ENCODE measurements at places on chromosomes 7 and 10. TPM values are rescaled to one million over a fixed set of nuclear protein-coding genes. Genes with fewer than 3 reads are reported as not detected.

Gene ITGB8
- 13.9 TPM for total RNA-seq

- DNase-seq: no peak
These were observed 215.2 kb upstream of the MKLN1 start for GRCh38 chr7:131112431-131112830.

GRCh38 chr10:43676901-43677300, 28.2 kb upstream of the ZNF32 start:
- no peak for DNase-seq

DNA sequence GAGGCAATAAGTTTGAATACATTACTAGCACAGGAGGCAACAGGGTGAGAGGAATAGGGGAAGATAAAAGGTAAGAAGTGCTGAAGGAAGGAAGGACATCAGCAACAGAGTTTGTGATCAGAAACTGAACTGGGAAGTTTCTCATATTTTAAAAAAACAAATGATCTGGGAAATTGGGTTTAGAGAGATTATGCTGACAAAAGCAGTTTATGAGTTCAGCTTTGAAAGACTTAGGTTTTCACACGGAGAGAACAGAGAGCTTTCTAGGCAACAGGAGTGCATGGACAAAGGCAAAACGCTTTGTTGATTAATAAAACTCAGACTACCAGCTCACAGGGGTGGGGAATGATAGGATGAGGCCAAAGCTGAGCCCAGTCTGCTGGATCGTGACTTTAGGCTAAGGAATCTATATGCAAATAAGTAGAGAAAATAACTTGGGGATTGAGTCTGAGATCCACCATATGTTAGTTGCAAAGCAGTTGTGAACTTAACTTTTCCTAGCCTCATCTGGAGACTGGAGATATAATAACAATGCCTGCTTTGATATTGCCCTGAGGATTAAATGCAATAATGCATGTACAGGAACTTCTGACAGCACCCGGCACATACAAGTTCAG, 4.2 kb downstream of the OSBPL3 start:
- DNase-seq: no peak

GRCh38 chr7:42338916-42339540, 102.0 kb upstream of the GLI3 start:
- DNase-seq: no peak

Gene EBLN1
- not detected for total RNA-seq

- DNase-seq: no peak
These were observed 28.5 kb upstream of the TOMM7 start for GRCh38 chr7:22851145-22851544.

Gene PRPS1L1
- total RNA-seq: not detected

GRCh38 chr7:19109000-19109946, 8.2 kb downstream of the TWIST1 start:
- no peak for DNase-seq

DNA sequence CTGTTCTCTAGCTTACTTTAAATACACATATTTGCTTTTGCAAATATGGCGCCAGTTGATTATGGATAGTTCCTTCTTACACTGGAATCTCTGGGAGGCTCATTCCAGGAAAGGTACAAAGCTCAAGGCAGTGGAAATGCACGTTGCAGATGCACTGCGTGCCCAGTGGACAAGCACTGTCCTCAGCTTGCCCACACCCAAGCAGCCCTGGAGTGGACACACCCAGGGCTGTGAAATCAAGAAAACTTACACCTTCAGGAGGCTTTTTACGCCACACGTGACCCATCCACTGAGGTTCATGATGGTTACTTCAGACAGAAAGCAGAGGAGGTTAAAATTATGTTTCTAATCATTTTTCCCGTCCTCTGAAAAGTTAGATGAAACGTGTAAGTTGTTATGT, 248.5 kb downstream of the VTI1A start:
- no peak for DNase-seq

Gene IKZF1
- total RNA-seq: not detected

DNA sequence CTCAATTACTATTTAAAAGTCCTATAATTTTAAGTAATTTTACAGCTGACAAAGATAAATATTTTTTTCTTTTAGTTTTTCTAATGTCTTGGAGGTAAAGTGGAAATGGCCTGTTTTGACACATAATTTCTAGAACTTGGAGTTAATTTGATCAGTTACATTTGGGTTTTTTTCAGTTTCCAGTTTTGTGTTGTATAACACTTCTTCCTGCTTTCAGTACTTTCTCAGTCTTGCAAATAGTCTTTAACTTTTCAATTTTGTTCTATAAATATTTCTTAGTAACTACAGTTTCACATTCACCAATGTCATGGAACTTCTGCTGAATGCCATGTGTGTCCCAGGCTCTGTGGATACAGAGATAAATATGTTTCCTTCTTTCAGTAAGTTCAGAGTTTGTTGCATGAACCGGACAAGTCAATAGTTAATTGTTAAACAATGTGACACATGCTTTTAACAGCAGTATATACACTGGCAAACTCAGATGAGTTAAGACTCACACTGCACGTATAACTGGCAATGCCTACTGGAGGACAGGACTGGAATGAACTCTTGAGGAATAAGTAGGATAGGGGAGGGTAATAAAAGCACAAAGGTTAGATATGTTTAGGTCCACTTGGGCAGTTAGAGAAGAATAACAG, 4.6 kb downstream of the SHOC2 start:
- DNase-seq: no peak

DNA sequence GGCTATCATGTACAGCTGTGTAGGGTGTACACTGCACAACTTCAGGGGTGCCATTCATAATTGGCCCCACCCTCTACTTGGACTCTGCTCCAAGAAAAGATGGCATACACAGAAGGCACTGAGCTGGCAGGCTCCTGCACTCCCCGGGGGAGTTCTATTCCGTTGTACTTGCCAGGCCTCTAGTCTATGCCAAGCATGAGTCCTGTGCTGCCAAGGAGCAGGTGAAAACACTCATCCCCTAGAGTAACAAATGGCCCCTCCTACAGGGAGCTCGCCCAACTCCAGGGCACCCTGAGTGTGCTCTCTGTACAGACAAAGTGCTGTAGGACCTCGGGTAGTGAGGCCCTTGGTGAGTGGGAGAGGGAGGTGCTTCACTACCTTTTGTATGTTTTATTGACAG, 127.2 kb downstream of the SLIT1 start:
- DNase-seq: no peak

GRCh38 chr10:124691002-124691401, 53.2 kb downstream of the FAM53B start:
- no peak for DNase-seq

Gene DDX21
- 58.5 TPM for total RNA-seq

DNA sequence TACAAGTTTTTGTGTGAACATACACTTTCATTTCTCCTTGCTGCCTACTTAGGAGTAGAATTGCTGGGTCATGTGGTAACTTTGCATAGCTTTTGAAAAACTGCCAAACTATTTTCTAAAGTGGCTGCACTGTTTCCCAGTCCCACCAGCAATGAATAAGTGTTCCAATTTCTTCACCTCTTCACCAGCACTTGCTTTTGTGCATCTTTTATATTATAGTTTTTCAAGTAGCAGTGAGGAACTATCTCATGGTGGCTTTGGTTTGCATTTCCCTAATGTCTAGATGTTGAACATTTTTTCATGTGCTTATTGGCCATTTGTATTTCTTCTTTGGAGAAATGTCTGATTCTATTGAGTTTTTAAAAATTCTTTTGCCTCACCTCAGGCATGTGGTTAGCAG, 229.9 kb upstream of the TCF7L2 start:
- DNase-seq: no peak

DNA sequence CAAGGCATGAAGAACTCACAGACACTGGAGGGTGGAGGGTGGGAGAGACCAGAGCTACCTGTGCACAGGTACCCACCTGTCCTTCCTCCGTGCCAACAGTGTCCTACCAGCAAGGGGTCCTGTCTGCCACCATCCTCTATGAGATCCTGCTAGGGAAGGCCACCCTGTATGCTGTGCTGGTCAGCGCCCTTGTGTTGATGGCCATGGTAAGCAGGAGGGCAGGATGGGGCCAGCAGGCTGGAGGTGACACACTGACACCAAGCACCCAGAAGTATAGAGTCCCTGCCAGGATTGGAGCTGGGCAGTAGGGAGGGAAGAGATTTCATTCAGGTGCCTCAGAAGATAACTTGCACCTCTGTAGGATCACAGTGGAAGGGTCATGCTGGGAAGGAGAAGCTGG, 21.8 kb downstream of the PRSS2 start:
- DNase-seq: no peak

GRCh38 chr7:22356010-22356691, 803 bp downstream of the RAPGEF5 start:
- no peak for DNase-seq

Gene AKR1C4
- not detected for total RNA-seq

DNA sequence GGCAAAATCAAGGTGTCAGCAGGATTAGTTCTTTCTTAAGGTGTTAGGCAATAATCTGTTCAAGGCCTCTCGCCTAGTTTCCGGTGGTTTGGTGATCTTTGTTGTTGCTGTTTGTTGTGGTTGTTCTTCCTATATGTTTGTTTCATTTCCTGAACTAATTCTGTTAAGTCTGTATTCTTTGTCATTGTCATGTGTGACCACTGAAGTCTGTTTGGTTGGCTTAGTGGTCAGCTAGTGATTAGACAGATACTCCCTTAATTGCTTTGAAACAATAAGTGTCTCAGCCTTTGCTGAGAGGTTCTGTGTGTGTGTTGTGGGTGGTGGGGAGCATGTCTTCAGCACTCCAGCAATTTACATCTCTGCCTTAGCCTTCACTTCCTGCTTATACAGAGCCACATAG, 46.0 kb downstream of the ABCC2 start:
- no peak for DNase-seq

Gene HTRA1
- 210 TPM for total RNA-seq

Gene PKD1L1
- total RNA-seq: 2.6 TPM

Gene GATA3
- 2.5 TPM for total RNA-seq

Gene FXYD4
- not detected for total RNA-seq

Gene SKAP2
- 28.8 TPM for total RNA-seq

Measured in glomerular endothelial cell (primary cell).